Lung (tissue), 17 donors: ENCODE measurements at places on chromosomes 5 and 9. TPM values are rescaled to one million over a fixed set of nuclear protein-coding genes. Genes with fewer than 3 reads are reported as not detected.

The IL5 gene
- polyA plus RNA-seq = not detected

The SMIM33 gene
- 0.17 TPM for polyA plus RNA-seq

The SPATA31D4 gene
- not detected for polyA plus RNA-seq

The CCDC192 gene
- polyA plus RNA-seq = 0.47 TPM

The SLC46A2 gene
- 11.6 TPM for polyA plus RNA-seq
